ENCODE measurements at places on chromosomes 13 and 19.

DNA sequence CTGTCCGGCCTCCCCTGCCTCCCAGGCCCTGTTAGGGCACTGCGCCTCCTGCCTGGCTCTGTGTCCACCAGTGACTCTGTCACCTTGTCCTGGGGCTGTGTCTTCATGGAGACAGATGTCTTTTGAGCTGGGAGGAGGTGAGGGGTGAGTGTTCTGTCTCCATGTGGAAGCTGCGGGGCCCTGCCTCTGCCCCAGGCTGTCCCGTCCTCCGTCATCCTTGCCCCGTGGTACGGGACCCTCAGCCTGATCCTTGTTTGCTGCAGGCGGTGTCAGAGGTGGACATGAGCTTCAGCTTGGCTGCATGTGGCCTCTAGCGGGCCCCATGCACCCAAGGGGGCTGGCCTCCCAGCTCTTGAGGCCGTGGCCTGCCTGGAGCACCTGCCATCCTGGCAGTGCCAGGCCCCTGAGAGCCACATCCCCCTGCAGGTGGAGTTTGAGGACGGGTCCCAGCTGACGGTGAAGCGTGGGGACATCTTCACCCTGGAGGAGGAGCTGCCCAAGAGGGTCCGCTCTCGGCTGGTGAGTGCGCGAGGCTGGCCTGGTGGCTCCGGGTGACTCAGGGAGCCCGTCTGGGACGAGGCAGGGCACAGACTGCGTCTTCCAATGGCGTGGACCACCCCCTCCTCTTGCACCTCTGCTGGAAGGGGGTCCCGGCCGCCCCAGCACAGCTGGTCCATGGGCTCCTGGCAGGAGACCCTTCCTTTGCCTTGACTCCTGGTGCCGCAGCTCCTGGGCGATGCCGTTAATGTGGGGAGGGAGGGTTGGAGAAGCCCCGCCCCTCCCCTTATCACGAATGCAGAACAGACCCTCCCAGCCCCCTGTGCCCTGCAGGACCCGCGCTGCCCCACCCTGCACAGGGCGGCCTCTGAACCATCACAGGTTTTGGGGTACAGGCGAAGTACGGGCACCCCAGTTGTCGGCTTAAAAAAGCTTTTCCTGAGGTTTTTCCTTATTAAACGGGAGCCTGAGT lies 181.3 kb downstream of the KDM4B start:
- DNase-seq = no peak

- DNase-seq = no peak
Observed at GRCh38 chr13:101695870-101696516, 243.5 kb downstream of the ITGBL1 start.

DNA sequence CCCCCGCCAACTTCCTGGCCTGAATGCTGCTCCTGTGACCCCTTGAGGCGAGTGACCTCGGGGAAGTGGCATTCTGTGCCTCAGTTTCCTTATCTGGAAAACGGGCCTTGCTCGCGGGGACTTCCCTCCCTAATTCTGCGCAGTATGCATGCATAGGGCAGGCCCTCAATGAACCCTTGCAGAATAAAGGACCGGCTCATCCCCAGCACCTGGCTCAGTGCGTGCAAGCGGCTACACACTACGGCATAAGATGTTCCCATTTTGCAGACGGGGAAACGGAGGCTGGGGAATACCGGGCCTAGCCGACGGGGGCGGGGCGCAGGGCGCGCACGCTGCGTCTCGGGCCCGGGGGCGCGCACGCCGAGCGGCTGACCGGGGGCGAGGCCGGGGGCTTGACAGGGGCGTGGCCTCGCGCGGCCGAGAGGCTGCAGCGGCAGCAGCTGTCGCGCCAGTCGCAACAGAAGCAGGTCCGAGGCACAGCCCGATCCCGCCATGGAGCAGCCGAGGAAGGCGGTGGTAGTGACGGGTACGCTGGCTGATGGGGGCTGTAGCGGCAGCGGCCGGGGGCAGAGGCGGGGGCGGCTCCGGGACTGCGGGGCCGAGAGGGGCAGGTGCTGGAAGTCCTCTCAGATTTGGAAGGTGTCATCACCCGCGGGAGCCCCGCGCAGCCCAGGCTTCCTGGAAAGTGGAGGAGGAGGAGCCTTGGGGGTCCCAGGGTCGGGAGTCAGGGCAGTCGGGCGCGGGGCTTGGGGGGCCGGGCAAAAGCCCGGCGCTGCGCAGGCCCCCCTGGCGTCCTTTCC lies at the start of gene PGPEP1:
PGPEP1 (plus strand) TSS at position 409 of the 800 bp plus-strand sequence; CDS start at position 493, 84 bp downstream.
- no peak for DNase-seq

DNA sequence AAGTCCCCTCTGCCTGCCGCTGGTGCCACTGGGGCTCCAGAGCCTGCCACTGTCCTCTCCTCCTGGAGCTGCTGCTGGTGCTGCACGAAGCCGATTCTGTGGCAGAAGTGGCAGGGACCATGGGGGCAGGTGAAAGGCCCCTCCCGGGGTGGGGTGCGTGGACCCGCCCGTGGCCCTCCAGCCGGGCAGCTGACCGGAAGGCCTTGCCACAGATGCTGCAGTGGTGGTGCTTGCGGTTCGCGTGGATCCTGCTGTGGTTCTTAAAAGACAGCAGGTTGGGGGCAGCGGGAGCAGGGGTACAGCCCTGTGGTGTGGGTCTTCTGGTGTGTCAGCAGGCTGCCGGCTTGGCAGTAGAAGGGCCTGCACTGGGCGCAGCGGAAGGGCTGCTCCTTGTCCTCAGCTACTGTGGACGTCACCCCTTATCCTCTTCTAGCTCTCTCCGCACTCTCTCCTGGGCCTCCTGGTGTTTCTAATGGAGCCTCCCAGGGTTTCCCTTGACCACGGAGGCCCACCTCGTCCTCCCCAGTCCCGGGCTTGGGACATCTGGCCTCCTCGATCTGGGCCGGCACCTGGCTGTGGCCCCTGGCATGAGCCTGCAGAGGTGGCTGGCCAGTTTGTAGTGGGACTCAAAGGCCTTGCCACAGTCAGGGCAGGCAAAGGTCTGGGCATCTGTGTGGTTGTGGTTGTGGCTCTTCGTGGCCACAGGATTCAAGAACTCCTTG lies 380.4 kb downstream of the OLFM4 start:
- no peak for DNase-seq

DNA sequence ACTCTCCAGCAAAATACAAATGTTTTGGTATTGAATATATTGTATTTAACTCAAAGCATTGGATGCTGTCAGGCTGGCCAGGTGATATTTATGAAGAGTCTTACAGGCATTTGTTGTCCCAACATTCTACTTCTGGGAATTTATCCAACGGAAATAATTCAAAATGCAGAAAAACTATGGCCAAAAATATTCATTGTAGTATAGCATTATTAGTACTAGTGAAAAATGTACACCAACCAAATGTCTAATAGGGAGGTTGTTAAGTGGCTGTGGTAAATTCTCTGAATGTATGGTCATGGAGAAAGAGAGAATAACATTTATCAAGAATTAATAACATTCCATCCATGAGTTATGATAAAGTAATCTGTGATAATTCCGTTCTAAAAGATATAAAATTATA lies 38.6 kb upstream of the GAS6 start:
- no peak for DNase-seq

DNA sequence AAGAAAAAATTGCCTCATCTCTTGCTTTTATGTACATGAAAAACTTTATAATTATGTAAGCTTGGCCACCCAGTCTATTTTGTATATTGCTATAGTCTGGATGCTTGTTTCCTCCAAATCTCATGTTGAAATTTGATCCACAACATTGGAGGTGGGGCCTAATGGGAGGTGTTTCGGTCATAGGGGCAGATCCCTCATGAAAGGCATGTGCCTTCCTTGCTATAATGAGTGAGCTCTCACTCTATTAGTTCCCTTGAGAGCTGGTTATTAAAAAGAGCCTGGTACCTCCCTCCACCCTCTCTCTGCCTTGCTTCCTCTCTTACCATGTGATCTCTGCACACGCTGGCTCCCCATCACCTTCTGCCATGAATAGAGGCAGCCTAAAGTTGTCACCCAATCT lies 1005.1 kb downstream of the PCDH9 start:
- no peak for DNase-seq

DNA sequence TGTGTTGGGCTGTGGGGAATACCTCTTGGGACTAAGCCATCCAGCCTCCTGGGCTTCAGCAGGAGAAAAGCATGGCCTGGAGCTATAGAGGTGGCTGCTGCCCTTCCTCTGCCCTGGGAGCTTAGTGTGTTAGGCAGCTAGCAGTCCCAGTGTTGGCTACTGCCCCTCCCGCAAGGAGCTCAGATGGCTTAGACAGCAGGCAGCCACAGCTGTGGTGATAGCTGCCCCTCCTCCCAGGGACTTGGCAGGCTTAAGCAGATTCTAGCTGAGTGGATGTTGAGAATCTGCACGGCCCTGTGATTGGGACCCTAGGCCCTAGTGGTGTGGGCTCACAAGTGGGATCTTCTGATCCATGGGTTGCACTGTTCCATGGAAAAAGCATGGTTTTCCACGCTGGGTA lies 264.5 kb downstream of the TDRD3 start:
- DNase-seq = no peak

DNA sequence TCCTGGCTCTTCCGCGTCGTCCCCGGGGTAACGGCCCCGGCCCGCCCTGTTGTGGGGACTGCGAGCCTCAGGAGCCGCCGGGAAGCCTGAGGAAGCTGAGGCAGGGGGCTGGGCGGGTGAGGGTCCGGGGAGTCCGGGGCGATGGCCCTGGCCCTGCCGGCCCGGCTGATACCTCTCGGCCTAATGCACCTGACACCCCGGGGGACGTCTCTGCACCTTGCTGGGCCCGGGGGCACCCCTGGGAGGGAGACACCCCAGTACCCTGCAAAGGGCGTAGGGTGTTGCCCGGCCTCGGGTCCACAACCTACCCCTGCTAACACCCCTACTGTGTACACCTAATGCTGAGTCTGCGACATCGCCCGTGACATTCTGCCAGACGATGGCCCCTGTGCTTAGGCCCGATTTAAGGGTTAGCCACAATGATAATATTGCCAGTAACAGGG lies 410 bp downstream of the PIN1 start:
- DNase-seq = no peak

- no peak for DNase-seq
Observed at GRCh38 chr19:3544742-3545668, 6.0 kb downstream of the TEKTIP1 start.

DNA sequence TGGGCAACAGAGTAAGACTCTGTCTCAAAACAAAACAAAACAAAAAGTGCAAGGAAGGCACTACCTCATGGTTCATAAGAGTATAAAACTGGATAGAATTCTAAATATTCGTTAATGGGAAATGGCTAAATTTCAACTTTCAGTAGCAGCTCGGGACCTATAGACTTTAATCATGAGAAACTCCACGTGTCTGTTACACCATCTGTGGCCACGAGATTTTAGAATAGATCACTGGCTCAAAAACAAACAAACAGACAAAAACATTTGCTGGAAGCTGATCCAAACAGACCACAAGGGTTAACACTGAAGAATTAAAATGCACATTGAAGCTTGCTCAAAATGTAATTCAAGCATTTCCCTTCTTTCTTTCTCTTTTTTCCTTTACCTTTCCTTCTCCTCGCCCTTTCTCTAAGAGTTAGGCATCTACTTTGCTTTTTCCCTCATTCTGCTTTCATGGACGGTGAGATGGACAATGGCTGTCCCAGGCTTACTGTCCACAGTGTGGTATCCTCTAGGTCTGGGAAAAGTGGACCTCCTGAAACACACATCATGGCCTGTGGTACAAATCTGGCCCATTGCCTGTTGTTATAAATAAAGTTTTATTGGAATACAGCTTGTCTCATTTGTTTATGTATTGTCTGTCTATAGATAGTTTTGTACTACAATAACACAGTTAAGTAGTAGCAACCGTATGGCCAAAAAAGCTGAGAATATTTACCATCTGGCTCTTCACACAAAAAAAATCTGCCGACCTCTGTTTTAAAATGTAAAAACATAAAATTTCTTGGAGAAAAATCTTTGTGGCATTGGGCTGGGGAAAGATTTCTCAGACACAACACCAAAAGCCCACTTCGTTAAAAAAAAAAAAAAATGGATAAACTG lies 10.3 kb downstream of the ELAVL1 start:
- DNase-seq = no peak

DNA sequence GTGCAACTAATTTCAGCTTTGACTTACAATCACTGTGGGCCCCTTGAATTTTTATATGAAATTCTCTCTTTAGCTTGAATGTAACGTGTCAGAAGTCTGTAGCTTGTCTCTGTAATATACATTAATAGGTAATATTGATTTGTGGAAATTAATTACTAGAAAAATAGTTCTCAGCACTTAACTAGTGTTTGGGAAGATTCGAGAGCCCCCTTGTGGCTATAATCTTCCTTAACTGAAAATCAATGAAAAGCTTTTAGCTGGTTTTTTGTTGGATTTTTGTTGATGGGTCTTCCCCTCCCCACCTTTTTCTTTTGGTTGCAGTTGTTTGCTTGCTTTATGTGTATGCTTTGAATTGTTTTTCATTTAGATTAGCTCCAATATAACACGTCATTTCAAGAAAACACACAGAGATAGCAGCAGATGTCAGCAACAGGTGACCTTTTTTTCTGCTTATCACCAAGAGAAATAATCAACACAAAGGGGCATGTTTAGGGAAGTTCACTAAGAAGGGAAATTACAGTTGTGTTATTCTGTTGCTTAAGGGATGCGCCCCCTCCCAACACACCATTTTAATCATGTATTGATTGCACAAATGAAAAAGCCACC lies 176.8 kb downstream of the OXGR1 start:
- DNase-seq = no peak

- DNase-seq = no peak
Observed at GRCh38 chr13:74576420-74576819, 442.2 kb upstream of the KLF12 start.

- no peak for DNase-seq
Observed at GRCh38 chr13:24076636-24077035, 83.9 kb upstream of the SPATA13 start.

GRCh38 chr13:79349011-79349410 lies 57.0 kb downstream of the RBM26 start:
- no peak for DNase-seq

DNA sequence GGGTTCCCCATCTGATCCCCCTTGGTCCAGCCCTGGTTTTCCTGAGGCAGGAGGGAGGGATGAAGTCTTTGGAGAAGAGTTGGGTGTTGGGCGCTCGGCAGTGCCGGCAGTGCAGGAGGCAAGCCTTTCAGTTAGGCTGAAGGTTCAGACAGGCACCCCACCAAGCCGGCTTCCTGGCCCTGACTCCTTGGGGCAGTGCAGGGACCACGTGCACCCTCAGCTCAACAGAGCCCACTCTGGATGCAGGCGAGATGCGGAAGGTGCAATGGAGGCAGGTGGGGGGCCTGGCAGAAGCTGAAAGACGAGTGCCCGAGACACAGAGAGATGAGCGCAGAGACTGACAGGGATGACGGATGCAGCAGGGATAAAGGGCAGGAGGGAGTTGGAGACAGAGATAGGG lies 11.1 kb downstream of the MAMSTR start:
- DNase-seq = no peak

- no peak for DNase-seq
Observed at GRCh38 chr19:5041168-5041912, 72.4 kb downstream of the KDM4B start.

Measured in right lung (tissue), 10 donors.